ENCODE measurements at places on chromosomes 2 and 18.

DNA sequence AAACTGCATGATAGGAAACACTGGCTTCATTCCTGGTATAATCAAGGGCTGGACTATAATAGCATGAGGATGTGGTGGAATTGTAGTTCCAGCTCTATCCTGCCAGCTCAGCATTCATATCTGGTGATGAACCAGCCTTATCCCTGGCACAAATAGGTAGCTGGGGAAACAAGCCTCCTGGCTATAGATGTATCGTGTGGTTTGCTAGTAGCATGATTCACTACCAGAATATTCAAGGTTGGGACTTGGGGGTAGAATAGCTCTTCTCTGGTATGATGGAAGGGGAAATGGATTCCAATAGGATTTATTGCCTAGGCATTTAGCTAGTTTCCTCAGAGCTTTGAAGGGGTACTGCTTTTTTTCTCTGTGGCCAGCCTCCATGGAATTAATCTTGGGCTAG is 532.8 kb downstream of the FBXO15 start:
- no peak for DNase-seq

GRCh38 chr2:240959941-240960308 is 38.5 kb upstream of the SNED1 start:
- DNase-seq, result no peak

DNA sequence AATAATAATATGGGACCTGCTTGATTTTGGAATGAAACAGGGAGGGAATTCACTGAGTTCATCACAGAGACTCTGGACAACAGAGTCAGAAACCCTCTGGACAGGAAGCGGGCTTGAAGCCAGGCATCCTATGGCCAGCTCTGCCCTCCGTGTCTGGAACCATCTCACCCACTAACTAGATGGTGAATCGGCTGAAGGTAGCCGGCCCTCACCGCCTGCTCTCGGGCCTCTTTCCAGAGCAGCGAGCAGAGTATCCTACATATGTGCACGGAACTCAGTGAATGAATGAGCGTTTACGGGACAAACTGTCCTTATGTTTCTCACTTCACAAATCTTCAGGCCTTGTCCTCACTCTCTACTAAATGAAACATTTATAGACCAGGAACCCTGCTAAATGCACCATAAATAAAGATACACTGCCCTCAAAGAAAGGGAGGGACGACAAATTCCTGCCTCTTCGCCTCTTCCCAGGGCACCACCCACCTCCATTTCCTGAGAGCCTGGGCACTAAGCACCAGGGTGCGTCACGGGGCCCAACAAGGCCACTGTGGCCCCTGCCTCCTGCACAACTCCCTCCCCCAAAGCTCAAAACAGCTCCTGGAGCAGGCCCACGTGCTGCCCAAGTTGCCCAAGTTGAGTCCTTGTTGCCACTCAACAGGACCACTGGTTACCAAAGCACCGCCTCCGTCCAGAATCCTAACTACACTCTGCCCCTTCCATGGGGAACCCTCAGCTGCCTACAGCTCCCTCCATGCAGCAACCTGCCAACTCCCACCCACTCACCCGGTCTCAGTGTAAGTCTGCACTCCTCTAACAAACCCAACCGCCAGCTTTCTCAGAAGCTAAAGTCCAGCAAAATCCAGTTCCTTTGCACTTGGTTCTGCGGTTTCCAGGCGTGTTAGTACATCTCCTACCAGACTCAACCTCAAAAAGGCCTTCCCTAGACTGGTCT is 1.7 kb downstream of the TBC1D8 start:
- no peak for DNase-seq

GRCh38 chr2:19769513-19769912 is 132.3 kb downstream of the TTC32 start:
- no peak for DNase-seq

- DNase-seq, result no peak
Measured at GRCh38 chr2:235051436-235052260, 99.8 kb downstream of the SH3BP4 start.

DNA sequence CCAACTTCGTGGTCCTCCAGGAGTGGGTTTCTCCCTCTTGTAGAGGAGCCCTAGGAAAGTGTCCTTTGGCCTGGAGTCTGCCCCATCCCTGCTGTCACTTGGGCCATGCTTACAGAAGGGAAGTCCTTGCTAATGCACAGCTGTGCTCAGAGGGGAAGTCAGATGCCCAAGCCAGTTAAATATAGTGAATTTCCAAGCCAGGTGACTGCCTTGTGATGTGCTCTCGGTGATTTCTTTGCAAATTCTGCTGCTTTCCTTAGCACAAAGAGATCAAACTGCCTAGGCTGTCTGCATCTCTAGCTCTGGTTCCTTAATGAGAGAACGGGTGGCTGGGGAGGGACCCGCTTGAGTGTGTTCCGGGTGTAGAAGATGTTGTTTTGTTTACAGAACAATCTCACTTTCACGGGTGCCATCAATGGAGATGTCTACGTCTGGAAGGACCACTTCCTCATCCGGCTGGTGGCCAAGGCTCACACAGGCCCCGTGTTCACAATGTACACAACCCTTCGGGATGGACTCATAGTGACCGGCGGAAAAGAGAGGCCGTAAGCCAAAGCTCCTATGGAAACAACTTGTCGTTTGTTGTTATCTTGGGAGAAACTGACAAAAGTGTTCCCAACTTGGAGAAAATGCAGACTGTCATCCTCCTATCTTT is 91.4 kb downstream of the RTN4 start:
- no peak for DNase-seq

DNA sequence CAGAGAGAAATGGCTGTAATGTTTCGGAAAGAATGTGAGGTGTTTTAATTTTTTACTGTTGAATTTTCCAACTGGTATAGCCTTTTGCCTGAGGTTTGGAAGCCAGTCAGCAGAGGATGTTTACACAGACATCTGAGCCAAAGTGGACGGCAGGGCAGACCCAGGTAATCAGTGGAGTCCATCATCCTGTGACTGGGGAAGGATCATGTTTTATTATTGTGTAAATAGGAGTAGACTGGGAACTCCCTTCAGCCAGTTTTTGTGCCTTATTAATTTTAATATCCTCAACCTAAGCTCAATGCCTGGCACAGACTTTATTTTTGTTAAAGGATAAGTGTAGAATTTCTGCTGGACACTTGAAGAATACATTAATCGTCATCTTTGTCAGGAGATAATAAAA is 142.0 kb upstream of the GAREM1 start:
- DNase-seq, result no peak

DNA sequence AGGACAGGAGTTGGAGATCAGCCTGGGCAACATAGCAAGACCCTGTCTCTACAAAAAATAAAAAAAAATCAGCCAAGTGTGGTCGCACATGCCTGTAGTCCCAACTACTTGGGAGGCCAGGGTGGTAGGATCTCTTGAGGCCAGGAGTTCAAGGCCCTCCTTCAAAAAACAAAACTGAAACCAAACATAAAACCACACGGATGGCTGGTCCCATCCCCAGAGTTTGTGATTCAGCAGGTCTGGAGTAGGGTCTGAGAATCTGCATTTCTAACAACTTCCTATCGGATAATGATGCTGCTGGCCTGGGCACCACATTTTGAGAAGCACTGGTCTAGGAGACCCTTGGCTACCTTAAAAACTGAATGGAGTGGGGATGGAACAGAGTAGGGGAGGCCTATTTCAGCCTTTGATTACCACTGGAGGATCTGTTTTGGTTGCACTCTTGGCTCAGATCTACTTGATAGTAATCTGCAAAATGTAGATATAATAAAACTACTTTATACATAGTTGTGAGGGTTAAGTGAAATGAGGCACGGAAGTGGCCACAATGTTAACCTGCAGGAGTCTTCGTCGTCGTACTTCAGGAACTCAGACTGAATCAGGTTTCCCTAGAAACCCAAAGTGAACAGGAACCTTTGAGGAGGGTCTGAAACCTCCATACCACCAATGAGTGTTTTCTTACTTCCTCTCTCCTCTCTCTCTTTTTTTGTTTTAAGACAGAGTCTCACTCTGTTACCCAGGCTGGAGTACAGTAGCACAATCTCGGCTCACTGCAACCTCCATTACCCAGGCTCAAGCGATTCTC is 25.5 kb upstream of the NFE2L2 start:
- no peak for DNase-seq

DNA sequence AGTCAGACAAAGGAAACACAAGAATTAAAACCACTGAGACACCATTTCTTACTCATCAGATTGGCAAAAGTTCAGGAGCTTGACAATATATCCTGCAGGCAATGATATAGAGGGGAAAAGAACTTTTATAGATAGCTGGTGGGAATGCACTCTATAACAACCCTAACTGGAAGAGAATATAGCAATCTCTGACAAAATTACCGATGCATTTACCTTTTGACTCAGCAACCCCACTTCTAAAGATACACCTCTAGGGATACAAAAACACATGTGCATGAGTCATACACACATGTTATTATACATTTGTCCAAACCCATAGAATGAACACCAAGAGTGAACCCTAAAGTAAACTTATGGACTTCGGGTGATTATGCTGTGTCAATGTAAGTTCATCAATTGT is 79.4 kb upstream of the SRD5A2 start:
- DNase-seq, result no peak

- no peak for DNase-seq
Measured at GRCh38 chr2:200136655-200137054, 169.8 kb upstream of the SPATS2L start.

GRCh38 chr2:54853616-54854310 is 130.3 kb downstream of the EML6 start:
- DNase-seq, result no peak

DNA sequence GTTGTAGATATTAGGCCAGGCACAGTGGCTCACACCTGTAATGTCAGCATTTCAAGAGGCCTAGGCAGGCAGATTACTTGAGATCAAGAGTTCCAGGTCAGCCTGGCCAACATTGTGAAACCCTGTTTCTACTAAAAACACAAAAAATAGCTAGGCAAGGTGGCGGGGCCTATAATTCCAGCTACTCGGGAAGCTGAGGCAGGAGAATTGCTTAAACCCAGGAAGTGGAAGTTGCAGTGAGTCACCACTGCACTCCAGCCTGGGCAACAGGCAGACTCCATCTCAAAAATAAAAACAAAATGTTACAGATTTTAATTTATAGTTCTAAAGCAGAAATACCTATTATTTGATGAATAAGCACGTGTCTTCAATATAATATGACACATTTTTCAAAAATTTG is 65.6 kb upstream of the UBXN4 start:
- DNase-seq, result no peak

DNA sequence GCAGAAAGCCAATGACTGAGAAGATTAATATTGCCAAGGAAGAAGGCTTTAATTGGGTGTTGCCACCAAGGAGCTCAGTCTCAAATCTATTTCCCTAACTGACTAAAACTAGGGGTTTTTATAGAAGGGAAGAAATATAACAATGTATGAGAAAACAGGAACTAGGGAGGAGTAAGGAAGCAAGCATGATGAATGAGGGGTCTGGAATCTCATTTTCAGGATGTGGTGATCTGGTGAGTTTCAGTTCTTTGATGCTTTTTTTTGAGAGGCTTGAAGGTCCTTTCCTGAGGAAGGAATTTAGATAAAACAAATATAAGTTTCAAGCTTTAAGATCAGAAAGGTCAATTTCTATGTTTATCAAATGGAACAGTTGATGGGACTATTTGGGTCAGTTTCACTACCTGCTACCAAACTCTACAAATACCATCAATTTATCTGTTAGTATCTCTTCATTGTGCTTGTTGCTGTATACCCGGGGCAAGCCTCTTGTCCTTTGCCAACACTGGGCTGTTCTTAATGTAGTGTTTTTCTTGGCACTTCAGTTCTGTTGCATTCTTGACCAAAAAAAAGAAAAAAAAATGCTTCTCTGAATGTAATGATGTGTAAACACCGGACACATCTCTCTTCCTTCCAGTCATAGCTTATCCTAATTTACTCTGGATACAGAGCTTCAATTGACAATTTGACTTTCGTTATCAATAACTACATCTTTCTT is 357.0 kb downstream of the GALNT13 start:
- no peak for DNase-seq

- no peak for DNase-seq
Measured at GRCh38 chr2:30287857-30288513, 56.7 kb downstream of the LBH start.

DNA sequence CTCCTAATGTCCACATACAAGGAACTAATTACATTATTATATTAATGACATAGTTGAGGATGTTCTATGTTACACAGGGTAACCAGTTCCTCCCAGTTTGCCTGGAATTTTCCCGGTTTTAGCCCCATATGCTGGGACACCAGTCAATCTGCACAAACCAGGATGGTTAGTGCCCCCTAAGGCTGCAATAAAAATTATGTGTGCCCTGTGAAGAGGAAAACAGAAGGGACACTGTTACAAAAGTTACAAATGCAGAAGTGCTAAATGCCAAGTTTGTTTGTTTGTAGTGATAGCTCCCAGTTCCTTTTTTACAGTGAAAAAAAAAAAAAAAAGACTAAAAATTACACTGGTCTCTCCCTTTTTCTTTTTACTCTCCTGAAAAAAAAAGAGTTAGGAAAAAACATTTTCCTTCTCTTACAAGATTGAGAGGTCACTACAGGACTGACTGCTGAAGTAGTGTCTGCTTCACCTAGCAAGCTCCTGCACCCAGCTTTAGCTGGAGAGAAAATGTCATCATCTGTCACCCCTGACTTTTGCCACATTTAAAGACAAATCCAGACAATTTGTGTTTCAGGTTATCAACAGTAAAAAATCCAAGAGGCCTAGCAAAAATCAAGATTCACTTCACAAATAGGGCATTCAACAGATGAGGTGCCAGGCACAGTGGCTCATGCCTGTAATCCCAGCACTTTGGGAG is 3.2 kb downstream of the ANKRD44 start:
- DNase-seq, result no peak

- DNase-seq, result no peak
Measured at GRCh38 chr2:163348857-163349380, 386.9 kb downstream of the FIGN start.

- no peak for DNase-seq
Measured at GRCh38 chr18:63575681-63576080, 11.5 kb upstream of the SERPINB13 start.

DNA sequence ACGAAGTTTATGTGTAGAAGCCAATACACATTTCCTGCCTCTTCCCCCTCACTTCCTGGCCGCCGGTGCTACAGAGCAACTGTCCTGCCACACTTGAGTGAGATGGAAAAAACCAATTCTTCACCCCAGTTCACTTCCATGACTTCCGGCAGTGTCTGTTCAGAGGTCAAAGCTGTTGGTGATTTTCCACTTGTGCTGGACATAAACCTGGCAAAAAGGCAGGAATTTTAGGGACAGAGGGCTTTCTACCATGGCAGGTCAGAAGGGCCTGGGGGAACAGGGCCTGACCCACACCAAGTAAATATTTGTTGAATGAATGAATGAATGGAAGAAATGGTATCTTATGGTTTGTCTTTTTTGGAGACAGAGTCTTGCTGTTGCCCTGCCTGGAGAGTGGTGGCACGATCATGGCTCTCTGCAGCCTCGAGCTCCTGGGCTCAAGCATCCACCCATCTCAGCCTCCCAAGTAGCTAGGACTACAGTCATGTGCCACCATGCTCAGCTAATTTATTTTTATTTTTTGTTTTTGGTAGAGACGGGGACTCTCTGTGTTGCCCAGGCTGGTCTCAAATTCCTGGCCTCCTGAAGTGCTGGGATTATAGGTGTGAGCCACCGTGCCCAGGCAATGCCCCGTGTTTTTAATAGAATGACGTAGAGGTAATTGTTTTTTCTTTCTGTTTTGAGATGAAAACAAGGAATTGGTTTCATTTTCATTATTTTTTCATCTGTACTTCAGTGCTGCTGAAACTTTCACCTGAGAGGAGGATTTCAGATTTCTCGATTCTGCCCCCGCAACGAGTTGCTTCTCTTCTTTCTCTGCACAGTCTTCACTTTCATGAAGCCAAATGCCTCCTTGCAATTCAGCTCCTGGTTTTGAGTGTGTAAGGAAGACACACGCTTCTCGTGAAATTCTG is 48.0 kb upstream of the LPIN2 start:
- DNase-seq, result no peak
